Activated T-cell treated with anti-CD3 and anti-CD28 coated beads, Interleukin-2, amount 50 U/mL, for 72 hours (primary cell): ENCODE measurements at places on chromosomes 7 and 10.

DNA sequence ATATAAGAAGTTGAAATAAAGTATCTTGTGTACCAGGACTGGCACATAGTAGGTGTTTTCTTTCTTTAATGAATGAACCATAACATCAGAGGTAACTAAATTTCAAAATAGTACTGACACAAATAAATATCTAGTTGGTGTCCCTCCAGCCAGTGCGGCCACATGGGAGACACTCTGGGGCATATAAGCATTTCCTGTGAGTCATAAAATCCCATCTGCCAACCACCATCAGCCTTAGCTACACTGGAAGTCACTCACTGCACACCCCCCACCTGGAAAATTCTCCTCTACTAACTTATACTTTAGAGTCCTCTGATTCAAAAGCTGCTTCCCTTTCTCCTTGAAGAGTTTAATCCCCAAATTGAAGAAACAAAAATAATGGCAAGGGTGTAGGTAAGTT, 32.5 kb downstream of the DYDC1 start:
- DNase-seq = no peak

DNA sequence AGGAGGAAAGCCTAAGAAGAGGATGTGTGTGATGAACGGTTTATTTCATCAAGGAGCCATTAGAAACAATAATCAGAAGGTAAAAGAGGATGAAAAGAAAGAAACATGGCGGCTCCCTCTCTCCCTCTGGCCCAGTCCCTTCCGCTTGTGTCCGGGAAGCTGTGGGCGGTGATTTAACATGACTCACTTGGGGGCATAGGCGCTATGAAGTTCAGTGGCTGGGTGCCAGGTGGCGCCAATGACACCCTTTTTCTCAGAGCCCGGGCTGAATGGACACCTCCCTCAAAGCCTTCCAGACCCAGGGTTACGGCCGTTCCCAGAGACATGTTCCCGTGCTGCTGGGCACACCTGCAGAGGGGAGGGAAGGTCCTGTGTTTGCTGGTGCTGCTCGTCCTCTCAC, 244.0 kb downstream of the SKAP2 start:
- DNase-seq = no peak

DNA sequence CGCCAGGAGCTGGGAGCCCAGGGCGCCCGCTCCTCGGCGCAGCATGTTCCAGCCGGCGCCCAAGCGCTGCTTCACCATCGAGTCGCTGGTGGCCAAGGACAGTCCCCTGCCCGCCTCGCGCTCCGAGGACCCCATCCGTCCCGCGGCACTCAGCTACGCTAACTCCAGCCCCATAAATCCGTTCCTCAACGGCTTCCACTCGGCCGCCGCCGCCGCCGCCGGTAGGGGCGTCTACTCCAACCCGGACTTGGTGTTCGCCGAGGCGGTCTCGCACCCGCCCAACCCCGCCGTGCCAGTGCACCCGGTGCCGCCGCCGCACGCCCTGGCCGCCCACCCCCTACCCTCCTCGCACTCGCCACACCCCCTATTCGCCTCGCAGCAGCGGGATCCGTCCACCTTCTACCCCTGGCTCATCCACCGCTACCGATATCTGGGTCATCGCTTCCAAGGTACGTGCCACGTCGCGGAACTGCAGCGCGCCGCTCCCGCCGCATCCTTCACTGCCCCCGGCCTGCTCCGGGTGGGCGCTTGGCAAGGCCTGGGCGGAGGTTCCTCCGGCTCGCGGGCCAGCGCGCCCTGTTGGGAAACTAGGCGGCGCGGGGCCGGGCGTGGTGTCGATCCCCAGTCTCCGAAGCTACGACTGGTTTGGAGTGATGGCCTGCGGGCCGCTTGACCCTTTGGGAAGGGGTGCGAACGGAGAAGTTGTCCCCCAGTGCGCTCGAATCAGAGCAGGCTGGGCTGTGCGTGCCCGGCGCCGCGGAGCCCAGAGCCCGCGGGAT, 868 bp downstream of the EMX2 start:
- peak; percentile 54 for DNase-seq

- DNase-seq = no peak
These were observed 115.8 kb upstream of the SEC61G start for GRCh38 chr7:54874804-54875203.

DNA sequence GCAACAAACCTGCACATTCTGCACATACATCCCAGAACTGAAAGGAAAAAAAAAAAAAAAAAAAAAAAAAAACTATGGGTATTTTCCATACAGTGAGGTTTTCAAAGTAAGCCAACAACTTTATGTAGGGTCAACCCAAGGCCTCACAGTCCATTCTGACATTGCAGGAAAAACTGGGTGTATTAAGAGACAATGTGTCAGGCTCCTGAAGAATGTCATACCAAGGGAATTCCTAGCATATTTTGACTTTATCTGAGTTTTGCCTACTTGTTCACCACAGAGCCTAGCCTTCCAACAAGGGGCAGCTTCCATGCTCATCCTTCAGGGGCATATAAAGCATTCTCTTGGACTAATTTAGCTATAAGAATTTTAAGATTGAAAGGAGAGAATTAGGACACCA, 368.9 kb downstream of the PLXDC2 start:
- no peak for DNase-seq

DNA sequence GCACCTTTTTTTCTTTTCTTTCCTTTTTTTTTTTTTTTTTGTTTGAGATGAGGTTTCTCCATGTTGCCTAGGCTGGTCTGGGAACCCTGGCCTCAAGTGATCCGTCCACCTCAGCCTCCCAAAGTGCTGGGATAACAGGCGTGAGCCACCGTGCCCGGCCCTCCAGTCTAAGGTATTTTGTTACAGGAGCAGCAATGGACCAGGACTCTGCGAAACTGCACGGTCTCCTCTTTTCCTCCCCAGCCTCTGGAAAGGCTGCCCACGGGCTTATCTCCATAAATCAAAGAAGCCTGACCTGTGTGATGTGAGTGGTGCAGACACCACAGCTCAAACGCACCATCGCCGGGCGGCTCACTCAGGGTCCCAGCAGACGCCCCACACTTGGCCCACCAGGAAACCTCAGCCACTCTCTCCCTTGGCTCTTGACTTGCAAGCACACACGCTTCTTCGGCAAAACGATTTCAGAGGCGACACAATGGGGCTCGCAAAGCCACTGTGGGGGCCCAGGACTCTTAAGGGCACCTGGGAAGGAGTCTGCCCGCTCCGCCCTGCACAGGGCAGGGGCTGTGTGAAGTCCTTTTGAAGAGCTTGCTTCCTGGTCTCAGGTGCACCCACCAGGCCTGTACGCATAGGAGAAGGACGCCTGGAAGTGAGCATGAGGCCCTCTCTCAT, 20.6 kb downstream of the WDR86 start:
- no peak for DNase-seq

GRCh38 chr10:43160046-43160920, 22.0 kb downstream of the CSGALNACT2 start:
- peak; percentile 52 for DNase-seq

DNA sequence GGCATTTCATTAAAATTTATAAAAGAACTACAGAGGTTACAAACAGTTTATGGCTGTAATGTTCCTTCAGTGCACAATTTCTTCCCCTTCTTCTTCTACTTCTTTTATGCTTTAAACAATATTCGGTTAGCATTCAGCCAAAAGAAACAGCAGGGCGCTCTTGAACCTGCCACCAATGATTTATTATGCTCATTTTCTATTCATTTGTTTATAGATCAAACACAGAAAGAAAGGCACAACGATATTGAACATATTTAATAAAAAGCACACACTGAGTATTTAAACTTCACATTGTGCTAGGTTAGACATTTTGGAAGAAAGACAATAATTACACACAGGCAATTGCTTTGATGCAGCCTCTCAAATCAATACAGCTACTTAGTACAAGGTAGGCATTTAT, 1025.8 kb upstream of the LRRN3 start:
- no peak for DNase-seq

DNA sequence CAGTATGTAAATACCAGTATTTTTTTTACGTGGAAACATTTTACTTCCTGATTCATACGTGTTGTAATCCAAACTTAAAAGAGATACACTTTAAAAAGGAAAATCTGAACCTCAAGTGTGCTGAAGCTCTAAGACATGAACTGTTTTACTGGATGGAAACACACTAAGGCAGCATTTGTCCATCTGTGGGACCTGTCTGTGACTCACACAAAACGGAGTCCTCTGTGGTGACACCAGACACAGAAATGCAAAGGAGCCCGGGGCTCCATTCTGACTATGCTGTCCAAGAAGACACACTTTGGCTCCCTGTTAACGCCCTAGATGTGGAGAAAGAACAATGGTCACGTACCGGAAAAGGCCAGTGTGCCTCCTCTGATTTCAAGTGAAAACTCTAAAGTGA, 23.9 kb downstream of the RNF133 start:
- DNase-seq = no peak

GRCh38 chr10:122336332-122336731, 38.2 kb upstream of the PLEKHA1 start:
- no peak for DNase-seq

DNA sequence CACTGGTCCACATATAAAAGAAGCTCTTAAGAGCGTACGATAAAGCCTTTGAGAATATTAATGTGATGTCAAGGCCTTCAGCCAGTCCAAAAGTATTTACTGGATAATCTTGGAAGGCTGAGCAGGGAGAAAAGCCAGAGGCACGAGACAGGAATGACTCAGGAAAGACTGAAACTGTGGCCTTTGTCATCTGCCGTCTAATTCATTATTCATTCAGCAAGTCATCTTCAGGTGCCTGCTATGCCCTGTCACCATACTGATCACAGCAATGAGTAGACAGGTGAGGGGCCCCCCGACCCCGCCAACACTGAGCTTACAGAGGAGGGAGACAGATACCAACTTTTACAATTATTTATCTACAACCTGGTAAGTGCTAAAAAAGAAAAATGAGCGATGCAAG, 78.9 kb downstream of the VOPP1 start:
- DNase-seq = no peak
